HTR-8/SVneo (cell line): ENCODE measurements at places on chromosomes 11 and 22.

- peak; percentile 83 for DNase-seq
Measured at GRCh38 chr11:43830928-43831440, 49.6 kb upstream of the ALKBH3 start.

DNA sequence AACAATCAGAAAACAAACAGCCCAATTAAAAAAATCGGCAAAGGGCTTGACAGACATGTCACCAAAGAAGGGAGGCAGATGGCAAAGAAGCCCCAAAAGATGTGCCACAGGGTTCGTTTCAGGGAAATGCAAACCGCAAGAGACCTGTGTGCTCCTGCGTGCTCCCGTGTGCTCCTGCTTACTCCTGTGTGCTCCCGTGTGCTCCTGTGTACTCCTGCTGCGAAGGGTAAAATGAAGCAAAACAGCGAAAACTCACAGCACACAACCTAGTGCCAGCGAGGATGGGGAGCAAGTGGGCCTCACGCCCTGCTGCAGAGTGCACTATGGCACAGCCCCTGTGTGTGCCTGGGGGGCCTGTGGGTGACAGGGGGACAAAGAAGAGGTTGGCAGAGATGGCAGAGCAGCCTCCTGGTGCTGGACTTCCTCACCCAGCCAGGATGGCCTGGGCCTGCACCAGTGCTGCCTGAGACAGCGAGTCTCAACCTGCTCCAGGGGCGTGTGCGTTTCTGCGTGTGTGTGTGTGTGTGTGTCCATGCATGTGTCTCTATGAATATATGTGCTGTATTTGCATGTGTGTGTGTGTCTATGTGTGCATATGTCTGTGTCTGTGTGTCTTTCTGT is 14.0 kb downstream of the ASCL2 start:
- no peak for DNase-seq

- DNase-seq = no peak
Measured at GRCh38 chr11:75814363-75814676, 690 bp upstream of the UVRAG start.

GRCh38 chr11:76789443-76789719 is 6.2 kb downstream of the TSKU start:
- no peak for DNase-seq

GRCh38 chr11:123630126-123630608 is 24.3 kb downstream of the SCN3B start:
- DNase-seq = no peak

GRCh38 chr11:10267821-10268220 is 26.2 kb downstream of the SBF2 start:
- no peak for DNase-seq

GRCh38 chr11:23143022-23143421 is 282.7 kb upstream of the CCDC179 start:
- no peak for DNase-seq

DNA sequence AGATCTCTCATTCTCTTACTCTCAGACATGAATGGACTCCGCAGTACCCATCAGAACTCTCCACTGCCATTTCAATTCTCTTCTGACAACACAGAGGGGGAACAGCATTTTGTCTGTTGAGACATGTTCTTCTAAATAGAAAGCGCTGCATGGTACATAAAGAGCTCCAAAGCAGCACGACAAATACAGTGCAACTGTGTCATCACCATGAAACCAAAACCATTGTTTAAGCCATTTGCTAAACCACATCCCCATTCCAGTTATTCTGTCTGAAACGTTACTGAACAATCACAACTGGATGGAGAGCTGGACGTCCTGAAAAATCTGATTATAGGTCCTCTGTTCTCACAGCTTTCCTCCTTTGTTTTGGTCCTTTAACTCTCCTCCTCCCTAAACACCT is 17.9 kb upstream of the TENM4 start:
- DNase-seq = no peak

DNA sequence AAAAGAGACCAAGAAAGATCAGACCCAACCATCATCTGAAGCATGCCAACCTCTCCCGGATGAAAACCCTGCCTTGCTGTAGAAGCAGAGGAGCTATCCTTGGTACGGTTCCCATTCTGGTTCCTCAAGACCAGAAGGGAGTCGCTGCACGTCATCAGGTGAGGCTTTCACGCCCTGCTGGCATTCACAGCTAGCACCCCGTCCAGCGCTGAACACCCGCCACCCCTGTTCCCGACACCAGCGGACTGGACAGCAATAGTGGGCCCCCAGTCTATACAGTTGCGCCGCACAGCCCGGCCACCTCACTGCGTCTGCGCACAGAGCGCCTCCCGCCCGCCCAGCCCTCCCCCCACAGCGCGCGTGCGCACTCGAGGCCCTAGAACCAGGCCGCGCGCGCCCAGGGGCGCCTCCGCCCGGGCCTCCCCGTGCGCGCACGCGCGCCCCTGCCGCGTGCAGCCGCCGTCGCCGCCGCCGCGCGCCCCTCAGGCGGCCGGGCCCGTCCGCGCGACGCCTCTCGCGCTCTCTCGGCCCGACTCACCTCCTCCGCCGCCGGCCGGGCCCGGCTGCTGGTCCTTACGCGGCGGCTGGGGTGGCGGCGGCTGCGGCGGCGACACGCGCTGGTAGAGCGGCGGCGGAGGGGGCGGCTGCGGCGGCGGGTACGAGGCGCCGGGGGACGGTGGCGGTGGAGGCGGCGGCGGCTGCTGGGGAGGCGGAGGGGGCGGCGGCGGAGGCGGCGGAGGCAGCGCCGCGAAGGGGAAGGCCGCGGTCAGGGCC is 706 bp downstream of the SF1 start:
- DNase-seq = peak; percentile 91

- no peak for DNase-seq
Measured at GRCh38 chr22:27989758-27990450, 70.8 kb upstream of the PITPNB start.

DNA sequence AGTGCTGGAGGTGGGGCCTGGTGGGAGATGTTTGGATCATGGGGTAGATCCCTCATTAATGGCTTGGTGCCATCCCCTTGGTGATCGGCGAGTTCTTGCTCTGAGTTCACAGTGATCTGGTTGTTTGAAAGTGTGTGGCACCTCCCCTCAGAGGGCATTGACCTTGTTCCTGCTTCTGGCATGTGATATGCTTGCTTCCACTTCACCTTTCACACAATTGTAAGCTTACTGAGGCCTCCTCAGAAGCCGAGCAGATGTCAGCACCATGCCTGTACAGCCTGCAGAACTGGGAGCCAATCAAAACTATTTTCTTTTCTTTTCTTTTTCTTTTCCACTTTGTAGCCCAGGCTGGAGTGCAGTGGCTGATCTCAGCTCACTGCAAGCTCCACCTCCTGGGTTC is 11.0 kb upstream of the CATSPER1 start:
- DNase-seq = no peak

DNA sequence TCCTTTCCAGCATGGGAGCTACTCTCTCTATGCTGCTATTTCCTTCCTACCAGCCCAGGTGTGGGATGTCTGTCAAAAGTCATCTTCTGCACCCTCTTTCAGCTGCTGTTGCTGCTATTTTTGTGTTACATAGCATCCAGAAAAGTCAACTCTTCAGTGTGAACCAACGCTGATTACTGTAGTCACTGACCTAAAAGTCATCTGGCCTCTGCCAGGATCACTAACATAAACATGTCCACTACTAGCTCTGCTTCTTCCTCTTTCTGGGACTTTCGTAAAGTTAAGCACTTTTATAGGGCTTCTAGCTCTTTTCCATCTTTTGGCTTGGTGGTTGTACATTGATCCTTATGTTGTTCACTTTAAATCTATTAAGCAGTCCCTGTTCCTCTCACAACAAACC is 90.2 kb upstream of the CARD18 start:
- DNase-seq = no peak

GRCh38 chr11:6273188-6273587 is 13.6 kb downstream of the CCKBR start:
- DNase-seq = no peak

DNA sequence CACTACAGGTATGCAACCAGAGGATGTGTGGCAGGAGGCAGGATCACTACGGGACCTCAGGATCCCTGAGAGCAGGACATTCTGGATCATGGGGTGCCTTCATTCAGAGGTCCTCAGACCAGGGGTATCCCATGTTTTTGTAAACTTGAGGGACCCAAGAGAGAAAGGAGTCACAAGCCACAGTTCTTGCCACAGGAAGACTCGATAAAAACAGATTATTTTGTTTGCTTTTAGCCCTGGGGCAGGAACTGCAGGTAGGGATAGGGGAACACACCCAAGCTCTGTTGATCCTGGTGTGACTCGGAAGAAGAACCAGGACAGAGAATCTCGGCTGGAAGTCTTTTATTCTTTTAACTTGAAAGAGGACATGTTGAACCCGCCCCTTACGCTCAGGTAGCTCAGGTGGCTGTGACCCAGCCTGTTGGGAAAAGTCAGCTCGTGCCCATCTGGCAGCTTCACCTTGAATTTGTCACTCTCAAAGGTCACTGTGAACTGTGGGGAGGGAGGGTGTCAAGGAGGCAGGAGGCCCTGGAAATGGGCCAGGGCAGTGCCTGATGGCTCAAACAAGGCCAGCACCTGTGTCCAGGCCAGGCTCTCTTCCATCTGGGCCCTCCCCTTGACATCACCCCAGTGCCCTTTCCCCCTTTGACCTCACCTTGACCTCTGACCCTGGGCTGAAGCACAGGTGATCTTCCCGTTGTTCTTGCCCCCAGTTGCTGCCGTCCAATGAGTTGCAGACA is 9.8 kb downstream of the LGALS2 start:
- DNase-seq = no peak

DNA sequence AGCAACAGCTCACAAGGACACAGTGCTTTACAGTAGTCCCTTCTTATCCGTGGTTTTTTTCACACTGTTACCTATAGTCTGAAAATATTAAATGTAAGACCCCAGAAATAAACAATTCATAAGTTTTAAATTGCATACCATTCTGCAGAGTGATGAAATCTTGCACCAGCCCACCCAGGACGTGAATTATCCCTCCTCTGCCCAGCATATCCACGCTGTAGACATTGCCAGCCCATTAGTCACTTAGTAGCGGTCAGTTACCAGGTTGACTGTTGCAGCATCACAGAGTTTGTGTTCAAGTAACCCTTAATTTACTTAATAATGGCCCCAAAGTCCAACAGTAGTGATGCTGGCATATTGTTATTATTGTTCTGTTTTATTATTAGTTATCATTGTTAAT is 3.6 kb downstream of the CLTCL1 start:
- DNase-seq = no peak

- DNase-seq = no peak
Measured at GRCh38 chr11:71391796-71392195, 56.4 kb downstream of the DHCR7 start.

DNA sequence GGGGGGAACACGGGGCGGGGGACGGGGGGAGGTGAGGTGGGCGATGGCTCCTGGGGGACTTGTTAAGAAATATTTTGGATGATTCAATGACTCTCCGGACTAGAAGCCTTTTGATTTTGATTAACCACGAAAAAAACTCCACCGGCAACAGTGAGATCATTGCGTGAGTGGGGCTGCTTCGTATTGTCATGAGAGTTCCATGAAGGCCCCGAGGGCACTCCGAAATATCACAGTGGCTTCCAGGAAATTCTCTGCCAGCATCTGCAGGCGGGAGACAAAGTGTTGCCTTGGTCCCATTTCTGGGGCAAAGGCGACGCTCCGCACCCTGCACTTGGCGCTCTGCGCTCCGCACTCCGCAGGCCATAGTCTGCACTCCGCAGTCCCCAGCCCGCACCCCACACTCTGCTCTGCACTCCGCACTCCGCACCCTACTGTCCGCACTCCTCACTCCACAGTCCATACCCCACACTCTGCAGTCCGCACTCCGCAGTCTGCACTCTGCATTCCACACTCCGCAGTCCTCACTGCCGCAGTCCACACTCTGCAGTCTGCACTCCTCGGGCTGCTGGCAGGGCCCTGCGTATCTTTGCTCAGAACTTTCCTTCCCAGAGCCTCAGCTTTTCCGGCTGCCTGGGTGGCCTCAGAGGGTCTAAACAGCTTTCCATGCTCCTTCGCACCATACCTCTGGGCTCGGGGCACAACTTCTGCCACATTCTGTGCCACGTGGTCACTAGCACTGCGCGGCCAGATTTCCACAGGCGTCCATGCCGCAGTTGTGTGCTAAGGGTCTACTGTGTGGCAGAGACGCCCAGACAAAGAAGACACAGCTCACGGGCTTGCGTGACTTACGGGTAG is 61.1 kb downstream of the LINC01488 start:
- DNase-seq = no peak

- DNase-seq = no peak
Measured at GRCh38 chr22:19477321-19478044, 1.5 kb downstream of the UFD1 start.

DNA sequence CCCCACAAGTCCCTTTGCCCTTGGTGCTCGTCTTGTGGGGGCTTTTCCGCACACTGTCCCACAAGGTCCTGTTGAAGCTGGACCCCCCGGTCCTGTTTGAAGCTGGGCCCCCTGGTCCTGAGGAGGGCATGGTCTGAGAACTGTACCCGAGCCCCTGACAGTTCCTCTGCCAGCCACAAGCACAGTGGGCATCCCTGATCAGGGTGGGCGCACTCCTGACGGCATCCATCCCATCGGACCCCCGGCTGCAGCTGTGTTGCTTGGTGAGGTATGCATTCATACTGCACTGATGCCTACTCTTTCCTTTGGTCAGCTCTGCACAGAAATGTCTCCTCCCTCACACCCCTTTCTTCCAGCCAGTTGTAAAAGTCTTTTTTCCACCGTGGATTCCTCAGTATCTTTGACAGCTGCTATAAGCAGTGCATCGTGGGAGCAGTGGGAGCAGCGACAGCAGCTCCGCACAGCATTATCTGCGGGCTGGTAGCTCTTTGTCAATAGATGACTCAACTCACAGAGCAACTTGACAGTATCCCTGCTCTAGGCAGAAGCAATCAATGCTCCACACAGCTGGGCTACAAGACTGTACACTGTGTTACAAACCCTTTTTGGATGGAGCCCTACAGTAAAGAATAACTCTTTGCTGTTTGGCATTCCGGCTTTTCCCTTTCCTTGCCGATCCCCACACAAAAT is 1030.8 kb upstream of the CCDC90B start:
- DNase-seq = no peak

DNA sequence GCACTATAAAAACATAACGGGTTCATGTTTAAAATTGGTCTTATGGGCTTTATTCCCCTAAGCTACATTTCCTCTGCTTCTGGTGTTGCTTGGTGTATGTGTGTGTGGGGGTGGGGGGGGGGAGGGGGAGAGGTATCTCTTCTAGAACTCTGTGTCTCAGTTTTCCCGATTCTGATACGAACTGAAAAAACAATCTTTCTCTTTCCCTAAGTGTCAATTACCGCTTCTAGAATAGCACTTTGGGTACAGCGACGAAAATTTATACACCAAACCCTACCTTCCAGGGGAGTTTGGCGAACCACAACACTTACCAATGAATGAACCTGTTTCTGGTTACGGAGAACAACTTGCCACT is 636 bp downstream of the NUP160 start:
- DNase-seq = no peak

DNA sequence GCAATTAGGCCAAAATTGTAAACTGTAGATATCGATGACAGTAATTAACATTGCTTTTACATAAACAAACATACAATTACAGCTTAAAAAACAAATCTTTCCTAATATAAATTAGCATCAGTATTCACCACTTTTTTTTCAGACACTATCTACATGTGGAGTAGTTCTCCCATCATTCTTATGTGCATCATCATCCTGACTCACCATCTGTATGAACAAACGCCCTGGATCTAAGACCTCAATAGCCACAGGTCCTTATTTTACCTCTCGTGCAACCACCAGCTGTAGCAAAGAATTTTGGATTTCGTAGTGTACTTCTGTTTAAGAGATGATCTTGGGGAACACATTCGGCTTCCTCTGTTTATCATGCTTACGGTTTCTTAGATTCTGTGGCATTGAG is 551.9 kb upstream of the KIRREL3 start:
- no peak for DNase-seq

- no peak for DNase-seq
Measured at GRCh38 chr11:117535201-117535849, 207.7 kb downstream of the CEP164 start.
